ENCODE measurements at places on chromosomes 4 and X.

DNA sequence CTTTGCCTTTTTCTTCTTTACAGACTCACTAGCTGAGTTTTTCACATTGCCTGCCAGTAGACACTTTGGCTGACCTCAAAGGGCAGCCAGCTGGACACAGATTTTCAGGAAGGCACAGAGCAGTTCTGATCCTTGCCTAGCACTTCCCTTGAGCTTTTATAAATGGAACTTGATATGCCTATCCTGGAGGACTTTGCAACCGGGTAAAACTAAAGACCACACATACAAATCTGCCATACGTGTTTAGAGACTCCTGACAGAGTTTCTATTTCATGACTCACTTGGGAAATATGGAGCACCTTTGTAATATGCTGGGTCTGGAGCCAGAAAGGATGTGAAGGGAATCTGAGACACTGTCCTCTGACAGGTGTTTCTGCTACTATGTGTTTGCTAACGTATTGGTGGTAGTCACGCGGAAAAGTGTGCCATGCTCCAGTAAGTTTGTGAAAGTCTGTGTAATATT is 56.7 kb upstream of the RASSF6 start:
- no peak for DNase-seq

GRCh38 chrX:138073626-138074025 is 507.7 kb downstream of the ZIC3 start:
- no peak for DNase-seq

GRCh38 chr4:83150653-83151330 is 36.3 kb upstream of the PLAC8 start:
- DNase-seq = no peak

GRCh38 chr4:38681281-38681991 is 17.4 kb downstream of the KLF3 start:
- no peak for DNase-seq

DNA sequence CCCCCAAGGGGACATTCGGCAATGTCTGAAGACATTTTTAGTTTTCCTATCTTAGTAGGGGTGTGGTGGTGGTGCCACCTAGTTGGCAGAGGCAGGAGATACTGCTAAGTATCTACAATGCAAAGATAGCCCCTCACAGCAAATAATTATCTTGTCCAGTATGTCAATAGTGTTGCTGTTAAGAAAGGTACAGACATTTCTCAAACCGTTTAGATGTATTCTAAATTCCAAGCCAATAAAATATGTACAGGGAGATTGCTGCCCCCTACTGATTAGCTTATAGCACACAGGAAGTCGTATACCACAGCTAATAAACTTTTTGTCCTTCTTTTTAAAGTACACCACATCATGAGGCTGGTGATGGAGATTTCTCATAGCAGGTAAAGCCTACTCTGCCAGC is 260.5 kb downstream of the TMA16 start:
- DNase-seq = no peak

DNA sequence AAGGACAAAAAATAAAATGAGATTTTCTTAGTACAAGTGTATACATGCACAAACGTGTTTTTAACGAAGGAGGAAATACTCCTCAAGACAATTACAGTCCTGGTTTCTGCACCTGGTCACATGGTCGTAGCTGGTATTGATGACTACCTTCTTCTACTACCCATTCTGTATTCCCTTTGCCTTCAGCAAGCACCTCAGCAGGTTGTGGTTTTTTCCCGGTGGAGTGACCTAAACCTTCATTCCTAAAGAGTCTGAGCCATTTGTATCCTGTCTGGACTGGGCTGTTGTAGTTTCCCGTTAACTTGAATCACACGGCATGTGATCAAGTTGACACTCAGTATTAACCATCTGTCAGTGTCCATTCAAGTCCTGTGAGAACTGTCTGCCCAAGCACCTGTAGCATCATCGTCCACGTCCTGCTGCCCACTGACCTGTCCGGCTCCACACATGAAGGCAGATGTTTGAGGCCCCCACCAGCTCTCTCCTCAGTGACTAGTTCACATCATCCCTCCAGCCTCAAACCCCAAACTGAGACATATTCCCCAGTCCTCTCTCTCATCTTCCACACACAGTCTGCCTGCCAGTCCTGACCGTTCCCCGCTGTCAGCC is 31.1 kb upstream of the TBC1D14 start:
- DNase-seq = no peak

DNA sequence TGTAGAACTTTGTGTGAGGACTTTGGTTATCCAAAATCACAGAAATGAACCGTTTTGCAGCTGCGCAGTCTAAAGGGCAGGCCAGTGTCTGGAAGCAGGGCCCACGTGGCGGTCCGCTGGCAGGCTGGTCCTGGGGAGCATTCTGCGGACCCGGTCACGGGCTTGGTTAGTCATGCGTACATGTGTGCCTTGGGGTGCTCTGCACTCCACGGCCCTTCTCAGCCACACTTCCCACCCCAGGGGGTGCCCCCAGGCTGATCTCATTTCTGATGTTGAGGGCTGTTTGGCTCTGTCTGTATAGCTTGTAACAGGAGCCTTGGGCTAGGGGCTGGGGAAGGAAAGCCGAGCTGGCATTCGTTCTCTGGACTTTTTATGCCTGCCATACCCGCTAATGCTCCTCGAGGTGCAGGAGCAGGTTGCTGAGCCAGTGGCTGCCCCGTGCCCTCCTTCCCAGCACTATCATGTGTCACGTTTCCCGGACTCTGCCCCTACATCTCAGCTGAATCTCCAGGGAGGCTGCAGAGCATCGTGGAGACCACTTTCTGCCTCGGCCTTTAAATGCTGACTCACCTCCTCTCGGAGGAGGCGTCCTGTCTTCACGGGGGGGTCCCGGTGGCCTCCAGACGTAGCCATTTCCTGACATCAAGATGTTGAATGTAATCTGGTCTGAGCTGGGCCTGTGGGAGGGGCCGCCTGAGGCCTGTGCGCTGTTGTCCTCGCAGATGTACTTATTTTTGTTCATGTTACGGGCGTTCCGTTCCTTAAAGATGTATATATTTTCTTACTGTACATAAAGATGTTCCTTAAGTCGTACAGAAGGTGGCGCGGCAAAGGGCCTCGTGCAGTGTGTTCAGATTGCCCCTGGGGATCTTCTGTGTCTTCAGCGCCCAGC is 11.4 kb upstream of the TADA2B start:
- no peak for DNase-seq

GRCh38 chrX:43530837-43531236 is 125.3 kb upstream of the MAOA start:
- DNase-seq = no peak

DNA sequence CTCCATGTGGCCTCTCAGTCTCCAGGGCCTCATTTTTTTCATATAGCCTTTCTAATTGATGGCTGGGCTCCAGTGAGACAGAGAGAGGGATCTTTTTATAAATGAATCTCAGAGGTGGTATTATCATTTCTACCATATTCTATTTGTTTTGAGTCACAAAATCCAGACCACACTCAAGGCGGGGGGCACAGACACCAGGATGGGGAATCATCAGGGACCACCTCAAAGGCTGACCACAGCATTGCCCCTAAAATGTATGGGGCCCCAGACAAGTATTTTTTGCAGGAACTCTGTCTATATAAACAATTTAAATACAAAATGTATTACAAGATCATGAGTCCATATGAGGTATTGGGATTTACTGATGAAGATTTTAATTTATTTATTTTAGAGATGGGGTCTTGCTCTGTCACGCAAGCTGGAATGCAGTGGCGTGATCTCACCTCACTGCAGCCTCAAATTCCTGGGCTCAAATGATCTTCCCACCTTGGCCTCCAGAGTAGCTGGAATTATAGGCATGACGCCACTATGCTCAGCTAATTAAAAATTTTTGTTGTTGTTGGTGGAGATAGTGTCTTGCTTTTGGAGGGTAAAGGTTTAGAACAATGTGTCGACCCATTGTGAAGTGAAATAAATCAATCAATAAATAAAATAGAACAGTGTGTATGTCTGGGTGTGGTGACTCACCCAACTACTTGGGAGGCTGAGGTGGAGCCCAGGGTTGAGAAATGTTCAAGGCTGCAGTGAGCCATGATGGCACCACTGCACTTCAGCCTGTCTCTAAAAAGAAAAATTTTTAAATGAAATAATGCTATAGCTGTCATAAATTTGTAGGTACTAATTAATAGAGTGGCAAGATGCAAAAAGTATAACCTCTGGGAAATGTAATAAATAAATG is 29.4 kb downstream of the WDR13 start:
- no peak for DNase-seq

GRCh38 chr4:188660796-188661195 is 521.6 kb downstream of the TRIML1 start:
- DNase-seq = no peak

DNA sequence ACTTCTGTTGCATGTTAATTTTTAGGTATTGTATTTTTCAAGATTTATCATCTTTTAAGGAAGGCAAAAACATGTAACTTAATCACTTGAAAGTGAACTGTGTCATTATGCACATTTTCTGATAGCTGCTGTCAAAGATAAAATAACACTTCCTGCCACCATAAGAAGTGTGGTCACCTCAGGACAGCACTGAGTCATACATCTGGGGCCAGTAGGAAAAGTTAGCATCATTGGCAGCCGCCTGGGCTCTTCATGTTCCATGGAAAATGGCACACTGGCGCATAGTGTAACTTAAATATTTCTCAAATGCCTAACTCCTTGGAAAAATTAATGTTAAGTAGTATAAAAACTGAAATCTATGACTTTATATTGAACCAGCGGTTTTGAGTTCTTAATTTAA is 24.2 kb downstream of the CNKSR2 start:
- no peak for DNase-seq

GRCh38 chr4:14857475-14857874 is 144.8 kb upstream of the CPEB2 start:
- DNase-seq = no peak

DNA sequence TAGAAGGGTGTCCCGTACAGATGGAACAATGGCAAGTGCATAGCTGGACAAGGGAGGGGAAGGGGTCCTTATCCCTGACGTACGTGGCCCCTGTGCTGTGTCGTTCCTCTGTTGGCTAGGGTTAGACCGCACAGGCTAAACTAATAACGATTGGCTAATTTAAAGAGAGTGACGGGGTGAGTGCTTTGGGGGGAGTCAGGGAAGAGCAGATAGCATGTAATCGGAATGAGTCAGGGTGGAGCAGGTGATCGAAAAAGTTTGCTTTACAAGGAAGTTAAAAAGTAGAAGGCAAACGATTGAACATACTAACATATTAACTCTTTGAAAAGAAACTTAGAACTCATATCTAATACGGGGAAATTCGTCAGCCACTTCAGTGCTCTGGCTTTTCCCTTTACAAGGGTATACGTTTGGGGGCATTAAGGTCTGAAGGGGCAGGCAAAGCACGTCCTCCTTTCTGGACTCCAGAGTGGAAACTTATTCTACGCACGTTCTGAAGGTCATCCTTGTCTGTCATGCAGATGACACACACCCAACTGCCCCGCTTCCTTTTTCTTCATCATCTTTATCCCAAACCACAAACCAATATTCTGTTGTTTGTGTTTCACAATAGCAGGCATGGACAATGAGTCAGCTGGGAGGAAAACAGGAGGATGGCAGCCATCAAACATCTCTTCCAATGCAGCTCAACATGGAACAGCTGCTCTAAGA is 10.2 kb upstream of the CRLF2 start:
- no peak for DNase-seq

GRCh38 chr4:7910952-7911578 is 28.6 kb downstream of the AFAP1 start:
- DNase-seq = peak; percentile 84

GRCh38 chr4:7434141-7434765 is 477 bp downstream of the PSAPL1 start:
- no peak for DNase-seq

- DNase-seq = peak; percentile 11
Measured at GRCh38 chr4:138310991-138311390, 68.8 kb upstream of the SLC7A11 start.

GRCh38 chr4:7310451-7310850 is 118.1 kb downstream of the SORCS2 start:
- no peak for DNase-seq

GRCh38 chr4:3862640-3863420 is 96.6 kb downstream of the ADRA2C start:
- DNase-seq = no peak

- DNase-seq = no peak
Measured at GRCh38 chrX:49230500-49231232, 2.5 kb downstream of the CACNA1F start.

DNA sequence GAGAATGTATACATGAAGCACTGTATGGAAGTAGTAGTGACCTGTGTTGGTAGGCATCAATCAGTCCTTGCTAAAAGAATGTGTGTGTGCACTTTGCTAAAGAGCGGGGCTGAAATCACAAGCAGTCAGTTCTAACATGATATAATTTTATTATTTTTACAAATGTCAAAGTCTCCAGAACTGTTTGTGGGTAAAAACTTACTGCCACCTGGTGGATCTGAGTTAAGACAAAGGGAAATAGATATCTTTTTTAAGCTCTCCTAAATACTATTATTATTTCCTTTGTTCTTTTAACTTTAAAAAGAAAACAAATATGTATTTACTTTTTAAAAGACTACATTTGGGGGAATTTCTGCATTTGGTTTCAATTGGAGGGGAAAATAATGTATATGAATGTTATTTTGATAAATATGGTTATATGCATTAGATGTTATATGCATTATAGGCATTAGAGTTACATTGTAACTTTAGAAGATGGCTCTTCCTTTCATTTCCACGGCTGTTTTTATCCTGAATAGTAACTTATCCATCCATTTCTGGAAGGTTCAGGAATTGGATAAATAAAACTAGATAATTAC is 7.8 kb upstream of the CLOCK start:
- DNase-seq = peak; percentile 15

- no peak for DNase-seq
Measured at GRCh38 chr4:156732634-156733033, 239.0 kb downstream of the PDGFC start.

DNA sequence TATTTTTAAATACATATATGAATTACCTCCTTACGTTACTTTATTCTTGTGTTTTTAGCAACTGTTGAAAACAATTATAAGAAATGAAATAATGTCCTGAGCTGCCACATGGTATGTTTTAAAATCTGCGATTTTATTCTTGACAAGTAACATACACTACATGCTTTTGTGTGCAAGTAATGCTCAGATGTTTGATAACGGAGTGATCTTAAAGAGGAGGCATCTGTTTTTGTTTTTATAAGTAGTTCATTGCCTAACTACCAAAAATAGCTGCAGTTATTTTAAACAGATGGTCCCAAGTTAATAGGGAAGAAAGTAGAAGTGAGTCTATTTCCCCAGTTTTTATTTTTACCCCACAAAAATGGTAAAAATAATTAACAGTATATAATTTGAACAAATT is 55.2 kb downstream of the GAB1 start:
- no peak for DNase-seq

GRCh38 chrX:73728602-73729001 is 165.6 kb downstream of the CHIC1 start:
- no peak for DNase-seq

GRCh38 chr4:8269535-8270417 is at the start of gene HTRA3:
Gene HTRA3, plus strand, starts transcription at chr4:8269754. Its CDS starts 215 bp downstream, at chr4:8269969.
- no peak for DNase-seq

Data from amniotic stem cell (primary cell).